H4 (cell line): ENCODE measurements at places on chromosomes 3 and 15. TPM values are rescaled to one million over a fixed set of nuclear protein-coding genes. Genes with fewer than 3 reads are reported as not detected.

Gene ACOX2
- total RNA-seq, result 3.8 and 5.7 TPM in 2 replicates

Gene ARRDC4
- total RNA-seq, result 6.3 and 6.9 TPM in 2 replicates

Gene SH2D7
- not detected in 2 replicates for total RNA-seq

Gene SHF
- total RNA-seq, result 2.7 and 5.1 TPM in 2 replicates

Gene SPRED1
- 10.1 and 15.6 TPM in 2 replicates for total RNA-seq

Gene ALCAM
- total RNA-seq, result 78.1 and 88.4 TPM in 2 replicates

Gene BCHE
- 48.5 and 56.3 TPM in 2 replicates for total RNA-seq

Gene NECTIN3
- 54.4 and 68.3 TPM in 2 replicates for total RNA-seq

Gene IGSF11
- 0.18 and 0.45 TPM in 2 replicates for total RNA-seq

Gene DNAH12
- total RNA-seq, result 0.06 TPM in 1 of 2 replicates, not detected in the other

Gene STAB1
- not detected in 2 replicates for total RNA-seq

Gene OTOL1
- not detected in 2 replicates for total RNA-seq

GRCh38 chr15:51190424-51191068, 95.8 kb upstream of the TNFAIP8L3 start:
- DNase-seq, result no peak

GRCh38 chr15:56342653-56343052, 22.6 kb upstream of the TEX9 start:
- DNase-seq, result no peak

GRCh38 chr3:77142578-77142977, 102.7 kb downstream of the ROBO2 start:
- no peak for DNase-seq

DNA sequence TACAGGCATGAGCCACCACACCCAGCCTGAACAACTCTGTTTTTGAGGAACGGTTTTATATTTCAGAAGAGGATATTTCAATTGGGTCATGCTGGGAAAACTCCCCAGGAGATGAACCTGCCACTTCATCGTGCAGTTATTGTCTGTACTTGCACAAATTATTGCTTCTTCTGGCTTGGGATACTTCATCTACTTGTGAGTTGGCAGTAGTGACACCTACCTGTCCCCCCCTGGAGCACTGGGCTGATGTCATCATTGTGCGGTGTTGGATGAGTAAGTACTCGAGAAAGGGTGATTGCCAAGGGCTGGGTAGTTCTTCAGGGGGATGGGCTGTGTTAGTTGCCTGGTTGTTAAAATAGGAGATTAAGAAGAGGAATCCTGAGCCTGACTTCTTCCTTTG, 85.1 kb upstream of the SAMMSON start:
- peak; percentile 4 for DNase-seq

DNA sequence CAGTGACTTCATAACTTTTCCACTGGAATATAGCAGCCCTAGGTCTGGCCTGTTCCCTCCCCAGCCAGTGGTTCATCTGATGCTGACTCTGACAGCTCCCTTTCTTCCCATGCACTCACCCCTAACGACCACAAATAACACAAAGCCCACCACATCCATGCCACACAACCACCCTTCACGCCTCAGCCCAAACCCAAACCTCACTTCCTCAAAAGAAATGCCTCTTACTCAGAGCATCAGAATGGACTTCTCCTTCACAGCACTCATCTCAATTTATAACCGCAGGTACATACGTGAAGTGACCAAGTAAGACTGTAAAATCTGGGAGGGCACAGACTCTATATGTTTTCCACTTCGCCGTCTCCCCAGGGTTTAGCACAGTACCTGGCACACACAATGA, 1.1 kb downstream of the RBSN start:
- DNase-seq, result no peak

DNA sequence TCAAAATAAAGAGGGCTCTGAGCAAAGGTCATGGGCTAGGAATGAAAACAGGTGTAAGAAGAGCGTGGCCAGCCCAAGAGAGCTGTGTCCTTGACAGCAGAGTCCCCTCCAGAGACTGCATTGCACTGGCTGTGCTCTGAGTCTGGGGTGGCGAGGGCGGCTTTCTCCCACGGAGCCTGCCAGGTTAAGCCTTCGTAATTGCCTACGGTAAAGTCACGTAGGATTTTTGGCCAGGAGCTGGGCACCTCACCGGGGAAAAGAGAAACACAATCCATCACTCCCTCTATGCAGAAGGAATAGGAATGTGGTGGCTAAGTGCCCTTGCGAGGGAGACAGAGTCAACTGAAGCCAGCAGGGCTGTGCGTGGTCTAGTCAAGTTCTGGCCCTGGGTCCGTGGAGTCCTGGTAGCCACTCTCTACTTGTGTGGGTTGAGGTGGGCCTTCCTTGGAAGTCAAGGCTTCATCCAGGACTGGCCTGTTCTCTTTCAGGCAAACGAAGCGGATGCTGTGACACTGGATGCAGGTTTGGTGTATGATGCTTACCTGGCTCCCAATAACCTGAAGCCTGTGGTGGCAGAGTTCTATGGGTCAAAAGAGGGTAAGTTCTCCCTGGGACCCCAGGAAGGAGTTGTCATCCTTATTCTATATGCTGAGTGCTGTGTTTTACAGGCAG, 7.0 kb downstream of the TF start:
- DNase-seq, result no peak

DNA sequence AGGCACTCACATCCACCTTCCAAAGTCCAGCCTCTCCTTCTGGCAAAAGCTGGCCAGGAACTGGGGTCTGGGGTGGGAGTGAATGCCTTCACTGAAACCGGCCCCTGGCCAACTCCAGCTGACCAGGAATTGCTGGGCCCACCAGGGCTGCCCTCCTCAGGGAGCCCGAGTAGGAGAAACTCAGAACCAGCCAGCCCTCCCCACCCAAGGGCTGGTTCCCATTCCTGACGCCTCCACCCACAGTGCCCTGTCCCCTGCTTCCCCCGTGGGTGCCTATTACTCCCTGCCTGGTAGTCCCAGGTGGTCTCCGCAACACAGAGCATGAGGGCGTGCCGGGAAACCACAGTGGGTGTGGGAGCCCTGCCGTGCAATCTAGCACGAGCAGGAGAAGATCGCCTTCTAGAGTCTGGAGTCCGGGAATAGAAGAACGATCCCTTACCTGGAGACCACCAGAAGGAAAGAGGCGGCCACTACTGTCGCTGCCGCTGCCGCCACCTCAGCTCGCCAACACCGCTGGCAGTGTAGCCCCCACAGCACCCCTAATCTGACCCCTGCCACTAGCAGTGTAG, 178.8 kb downstream of the POTEB3 start:
- peak; percentile 2 for DNase-seq

DNA sequence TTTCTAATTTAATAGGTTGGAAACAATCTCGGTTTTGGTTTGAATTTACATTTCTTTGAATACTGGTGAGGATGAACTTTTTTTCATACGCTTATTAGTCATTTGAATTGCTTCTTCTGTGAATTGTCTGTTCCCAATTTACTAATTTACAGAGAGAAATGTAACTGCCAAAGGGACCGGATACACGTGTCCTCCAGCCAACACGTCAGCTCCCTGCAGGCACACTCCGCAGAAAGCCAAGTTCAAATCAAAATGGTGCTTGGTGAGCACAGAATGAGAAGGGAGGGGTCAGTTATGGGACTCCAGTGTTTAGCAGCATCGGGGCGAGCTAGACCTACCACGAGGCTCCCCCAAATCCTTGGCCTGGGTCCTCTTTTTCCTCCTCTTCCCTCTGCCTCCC, 10.8 kb upstream of the TSEN2 start:
- DNase-seq, result no peak

DNA sequence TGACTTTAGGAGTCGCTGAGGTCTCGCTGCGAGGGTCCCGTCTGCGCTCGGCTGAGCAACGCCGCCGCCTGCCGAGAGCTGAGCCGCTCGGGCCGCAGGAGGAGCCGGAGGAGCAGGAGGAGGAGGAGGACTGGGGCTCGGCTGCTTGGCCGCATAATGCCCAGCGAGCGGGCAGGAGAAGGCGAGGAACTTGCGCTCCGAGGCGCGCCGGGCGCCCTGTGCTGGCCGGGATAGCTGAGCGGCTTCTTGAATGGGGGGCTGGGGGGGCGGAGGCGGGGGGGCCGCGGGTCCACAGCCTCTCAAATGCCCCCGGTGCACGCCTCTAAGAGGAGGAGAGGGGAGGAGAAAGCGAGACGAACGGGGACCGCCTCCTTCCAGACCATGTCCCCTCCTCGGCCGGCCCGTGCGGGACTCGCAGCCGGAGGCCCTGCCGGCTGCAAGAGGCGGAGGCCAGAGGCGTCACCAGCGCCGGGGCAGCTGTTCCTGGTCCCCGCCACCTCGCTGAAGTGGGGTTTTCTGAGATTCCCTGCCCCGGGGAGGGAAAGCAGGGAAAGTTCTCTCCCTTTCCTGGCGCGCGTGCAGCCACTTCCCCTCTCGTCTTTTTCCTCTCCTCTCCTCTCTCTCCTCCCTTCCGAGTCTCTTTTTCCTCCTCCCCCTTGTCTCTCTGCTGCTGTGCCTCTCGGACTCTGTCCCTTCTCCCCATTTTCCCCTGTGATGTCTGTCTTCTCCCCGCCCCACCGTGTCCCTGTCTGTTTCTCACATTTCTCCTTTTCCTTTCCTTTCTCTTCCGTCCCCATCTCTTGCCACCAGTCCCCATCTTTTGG, at the start of gene ADAMTS9:
ADAMTS9 (minus strand) TSS at position 220 of the 824 bp plus-strand sequence. CDS start 343 bp downstream, outside the sequence.
- DNase-seq, result peak; percentile 42

DNA sequence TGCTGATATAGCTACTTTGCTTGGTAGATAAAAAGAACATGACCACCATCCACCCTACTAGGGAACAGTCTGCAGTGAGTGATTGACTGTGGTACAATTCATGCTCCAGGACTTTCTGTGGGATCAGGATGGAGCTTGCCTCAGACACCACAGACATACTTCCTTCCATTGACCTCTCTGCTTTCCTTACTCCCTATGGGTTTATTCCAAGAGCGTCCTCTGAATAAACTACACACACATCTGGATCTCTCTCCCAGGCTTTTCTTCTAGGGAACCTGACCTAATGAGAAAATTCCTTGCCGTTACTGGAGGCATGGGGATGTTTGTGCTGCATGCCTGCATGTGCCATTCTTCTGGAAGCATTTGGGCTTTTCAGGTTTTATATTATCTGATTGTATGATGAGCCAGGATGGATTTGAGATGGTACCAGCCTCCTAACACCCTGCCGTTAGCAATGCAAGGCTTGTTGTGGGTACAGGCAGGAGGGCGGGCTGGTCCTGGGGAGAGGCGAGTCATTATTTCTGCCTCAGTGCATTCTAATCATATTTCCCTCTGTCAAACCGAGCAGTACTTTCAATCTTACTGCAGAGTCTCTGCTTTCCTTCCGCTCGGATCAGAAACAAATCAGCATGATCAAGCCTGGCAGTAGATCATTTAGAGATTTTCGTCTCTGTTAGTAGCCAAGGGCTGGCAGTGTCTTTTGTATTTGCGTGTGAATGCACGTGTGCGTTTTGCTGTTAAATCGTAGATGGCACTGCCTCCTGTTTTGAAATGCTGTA, 279.2 kb downstream of the PDCD6IP start:
- DNase-seq, result no peak

DNA sequence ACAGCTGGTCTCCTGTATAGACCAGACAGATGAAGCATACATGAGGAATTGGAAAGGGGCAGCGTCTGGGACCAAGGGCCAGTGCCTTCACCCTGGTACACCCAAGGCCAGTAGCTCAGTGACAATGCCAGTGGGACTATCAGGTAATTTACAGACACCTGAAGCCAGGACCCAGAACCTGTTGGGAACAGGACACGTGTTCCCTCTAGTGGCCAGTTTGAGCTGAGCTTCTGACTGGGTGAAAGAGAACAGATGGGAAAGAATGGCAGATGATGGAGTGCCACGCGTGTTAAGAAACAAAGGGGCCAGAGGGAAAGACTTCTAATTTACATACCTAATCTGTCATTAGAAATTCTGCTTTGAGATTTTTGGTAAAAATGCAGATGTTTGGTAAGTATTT, 5.1 kb upstream of the SLC25A38 start:
- peak; percentile 18 for DNase-seq

DNA sequence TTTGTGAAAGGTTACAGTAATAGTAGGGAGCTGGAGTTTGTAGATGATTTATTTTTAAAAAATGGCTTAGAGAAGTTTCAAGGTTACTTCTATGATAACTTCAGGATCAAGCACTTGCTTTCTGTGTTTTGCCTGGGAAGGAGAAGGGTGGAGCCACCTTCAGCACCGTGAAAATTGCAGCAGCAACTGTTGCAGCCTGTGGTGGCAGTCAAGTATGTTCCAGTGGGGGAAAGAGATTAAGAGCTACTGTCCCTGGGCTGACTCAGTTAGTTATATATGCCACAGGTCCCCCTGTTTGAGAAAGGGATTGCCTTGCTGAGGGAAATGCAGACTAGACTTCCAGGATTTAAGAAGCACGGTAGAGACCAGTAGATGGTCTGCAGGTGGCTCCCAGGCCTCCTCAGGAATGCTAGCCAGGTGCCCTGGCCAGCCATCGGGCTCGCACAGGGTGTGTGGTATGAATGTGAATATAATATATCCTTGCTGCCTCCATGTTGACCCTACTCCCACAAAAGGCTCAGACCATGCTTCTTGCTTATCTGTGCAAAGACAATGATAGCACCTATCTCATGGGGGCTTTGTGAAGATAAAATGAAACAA, 389.5 kb downstream of the CACNA2D3 start:
- DNase-seq, result no peak

DNA sequence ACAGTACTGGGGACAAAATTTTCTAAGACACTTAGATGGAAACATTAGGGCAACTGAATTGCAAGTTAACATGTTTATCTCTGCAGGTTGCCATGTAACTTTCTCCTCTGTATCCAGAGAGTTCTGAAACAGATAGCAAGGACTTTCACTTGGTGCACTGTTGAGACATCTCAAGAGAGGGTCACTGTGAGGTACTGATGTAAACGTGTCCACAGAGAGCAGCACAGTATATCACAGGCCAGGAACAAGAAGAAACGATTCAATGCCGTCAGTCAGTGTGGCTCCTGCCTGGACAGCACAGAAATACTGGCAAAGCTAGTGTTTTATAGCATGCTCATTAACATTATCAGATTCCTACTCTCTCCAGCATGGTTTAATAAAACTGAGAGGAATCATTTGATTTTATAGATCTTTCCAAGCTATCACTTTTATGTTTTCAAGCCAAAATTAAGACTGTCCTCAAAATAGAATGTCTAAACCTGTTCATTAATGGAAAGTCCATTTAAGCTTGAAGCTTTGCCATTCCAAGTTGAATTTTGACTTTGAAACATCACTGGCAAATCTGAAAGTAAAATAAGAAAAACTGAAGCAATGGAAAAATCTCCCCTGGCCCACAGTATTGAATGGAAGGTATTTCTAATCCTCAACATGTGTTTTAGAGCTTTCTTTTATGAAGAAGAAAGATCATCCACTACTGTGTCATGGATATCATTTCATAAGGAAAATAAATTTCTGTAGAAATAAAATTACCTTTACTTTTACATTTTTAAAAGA, 102.7 kb downstream of the IMPG2 start:
- no peak for DNase-seq

GRCh38 chr3:15339001-15339400, 6.6 kb upstream of the SH3BP5 start:
- no peak for DNase-seq

DNA sequence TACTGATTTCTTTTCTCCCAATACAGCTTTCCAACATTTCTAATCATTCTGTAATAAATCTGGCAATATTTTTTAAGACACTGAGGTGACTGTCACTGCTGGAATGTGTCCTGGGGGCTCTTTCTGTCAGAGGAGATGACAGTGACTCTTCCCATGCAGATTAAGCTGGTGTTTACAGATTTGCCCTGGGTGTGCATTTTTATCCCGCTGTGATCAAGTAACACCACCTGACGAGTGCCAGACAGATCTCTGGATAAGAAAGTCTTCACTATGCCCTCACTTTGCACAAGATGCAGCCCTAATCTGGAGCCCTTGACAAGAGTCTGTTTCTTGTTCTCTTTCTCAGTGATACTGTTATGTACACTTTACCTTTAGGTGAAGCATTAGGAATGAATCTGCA, 477.7 kb downstream of the ZIC1 start:
- no peak for DNase-seq

- no peak for DNase-seq
These were observed 6.1 kb downstream of the SECISBP2L start for GRCh38 chr15:49040151-49040550.

GRCh38 chr3:35733341-35733740, 94.0 kb downstream of the ARPP21 start:
- DNase-seq, result no peak
